ENCODE measurements at places on chromosomes 5 and 9.
A peak's percentile ranks its signal among the peaks of the same experiment; 100 is the strongest.

GRCh38 chr5:76162335-76162734 lies 79.2 kb downstream of the SV2C start:
- no peak for DNase-seq

DNA sequence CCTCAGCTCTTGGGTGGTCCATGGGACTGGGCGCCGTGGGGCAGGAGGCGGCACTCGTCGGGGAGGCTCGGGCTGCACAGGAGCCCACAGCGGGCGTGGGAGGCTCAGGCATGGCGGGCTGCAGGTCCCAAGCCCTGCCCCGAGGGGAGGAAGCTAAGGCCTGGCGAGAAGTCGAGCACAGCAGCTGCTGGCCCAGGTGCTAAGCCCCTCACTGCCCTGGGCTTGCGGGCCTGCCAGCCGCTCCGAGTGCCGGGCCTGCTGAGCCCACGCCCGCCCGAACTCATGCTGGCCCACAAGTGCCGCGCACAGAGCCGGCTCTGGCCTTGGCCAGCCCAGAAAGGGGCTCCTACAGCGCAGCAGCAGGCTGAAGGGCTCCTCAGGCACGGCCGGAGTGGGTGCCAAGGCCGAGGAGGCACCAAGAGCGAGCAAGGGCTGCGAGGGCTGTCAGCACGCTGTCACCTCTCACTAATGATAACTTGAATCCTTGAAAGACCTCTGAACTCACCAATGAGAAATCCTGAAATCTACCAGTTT lies 1506.8 kb upstream of the WWC1 start:
- no peak for DNase-seq

GRCh38 chr5:130541617-130542221 lies 623.3 kb downstream of the HINT1 start:
- DNase-seq, result peak; percentile 52

GRCh38 chr5:148482697-148483462 lies 99.1 kb downstream of the FBXO38 start:
- peak; percentile 36 for DNase-seq

GRCh38 chr5:59656351-59657254 lies 236.9 kb downstream of the PDE4D start:
- no peak for DNase-seq

- DNase-seq, result no peak
These were observed 291.2 kb downstream of the PRELID2 start for GRCh38 chr5:145543968-145544367.

DNA sequence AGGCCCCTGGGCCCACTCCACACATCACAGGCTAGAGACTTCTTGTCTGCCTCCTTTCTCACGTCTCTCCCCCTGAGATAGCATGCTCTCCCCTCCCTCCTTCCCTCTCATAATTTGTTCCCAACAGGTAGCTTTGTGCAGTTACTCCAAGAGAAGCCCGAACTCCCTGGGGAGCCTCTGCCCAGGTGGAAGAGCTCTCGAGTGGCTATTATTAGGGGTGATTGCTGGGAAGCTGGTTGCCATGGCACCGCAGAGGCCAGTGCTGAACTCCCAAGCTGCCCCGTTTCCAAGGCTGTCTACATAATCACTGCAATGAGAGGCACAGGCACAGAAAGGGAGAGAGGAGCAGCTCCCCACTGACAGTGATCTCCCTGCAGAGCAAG lies 104.7 kb upstream of the GPR151 start:
- no peak for DNase-seq

GRCh38 chr9:135615666-135616618 lies 23.4 kb downstream of the GLT6D1 start:
- DNase-seq, result no peak

DNA sequence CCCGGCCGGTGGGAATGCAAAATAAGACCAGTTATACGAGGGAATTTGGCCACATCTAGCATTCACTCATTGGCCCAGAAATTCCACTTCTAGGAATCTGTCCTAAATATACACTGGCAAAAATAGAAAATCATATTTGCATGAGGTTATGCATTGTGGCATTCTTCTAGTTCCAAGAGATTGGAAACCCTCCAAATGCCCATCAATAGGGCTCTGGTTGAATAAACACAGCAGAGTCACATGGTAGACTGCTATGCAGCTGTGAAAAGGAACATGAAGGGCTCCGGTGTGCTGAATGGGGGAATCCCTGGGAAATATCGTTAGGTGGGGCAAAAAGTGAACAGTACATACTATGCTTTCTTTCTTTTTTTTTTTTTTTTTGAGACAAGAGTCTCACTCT lies 36.8 kb downstream of the PTGES start:
- no peak for DNase-seq

- DNase-seq, result no peak
These were observed 28.1 kb upstream of the SYNPO start for GRCh38 chr5:150612405-150612804.

DNA sequence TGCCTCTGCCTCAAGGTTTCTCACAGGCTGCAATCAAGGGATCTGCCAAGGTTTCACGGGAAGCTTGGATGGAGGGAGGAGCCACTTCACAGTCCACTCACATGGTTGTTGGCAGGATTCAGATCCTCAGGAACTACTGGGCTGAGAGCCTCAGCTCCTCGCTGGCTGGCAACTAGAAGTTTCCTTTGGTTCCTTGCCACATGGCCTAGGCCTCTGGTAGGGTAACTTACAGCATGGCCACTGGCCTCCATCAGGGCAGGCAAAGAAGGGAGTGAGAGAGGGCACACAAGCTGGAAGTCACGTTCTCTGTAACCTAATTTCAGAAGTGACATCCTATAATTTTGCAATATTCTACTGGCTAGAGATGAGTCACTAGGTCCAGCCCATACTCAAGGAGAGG lies 32.2 kb downstream of the SPOCK1 start:
- no peak for DNase-seq

DNA sequence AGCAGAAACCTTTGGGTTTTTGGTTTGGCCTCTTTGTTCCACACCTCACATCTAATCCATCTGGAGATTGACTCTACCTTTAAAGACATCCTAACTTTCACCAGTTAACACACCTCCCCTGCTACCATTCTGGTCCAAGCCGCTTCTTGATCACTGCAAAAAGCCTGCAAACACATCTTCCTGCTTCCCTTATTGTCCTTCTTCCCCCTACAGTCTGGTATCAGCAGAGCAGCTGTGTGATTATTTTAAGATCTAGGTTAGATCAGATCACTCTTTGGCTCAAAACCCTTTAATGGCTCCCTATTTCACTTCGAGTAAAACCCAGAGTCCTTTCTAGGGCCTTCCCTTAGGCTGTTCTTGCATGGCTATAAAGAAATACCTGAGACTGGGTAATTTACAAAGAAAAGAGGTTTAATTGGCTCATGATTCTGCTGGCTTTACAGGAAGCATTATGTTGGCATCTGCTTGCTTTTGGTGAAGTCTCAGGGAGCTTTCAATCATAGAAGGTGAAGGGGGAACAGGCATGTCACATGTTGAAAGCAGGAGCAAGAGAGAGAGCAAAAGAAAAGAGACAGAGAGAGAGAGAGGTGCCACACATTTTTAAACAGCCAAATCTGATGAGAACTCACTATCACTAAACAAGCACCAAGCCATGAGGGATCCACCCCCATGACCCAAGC lies 1.5 kb upstream of the TEX10 start:
- no peak for DNase-seq

- no peak for DNase-seq
These were observed 67.7 kb upstream of the LMX1B start for GRCh38 chr9:126546036-126546435.

- no peak for DNase-seq
These were observed 16.2 kb downstream of the UHRF2 start for GRCh38 chr9:6428940-6429889.

GRCh38 chr5:28493456-28493855 lies 1455.1 kb upstream of the CDH9 start:
- no peak for DNase-seq

- DNase-seq, result no peak
These were observed 135.9 kb downstream of the GCNT1 start for GRCh38 chr9:76594764-76595424.

GRCh38 chr5:80288177-80288576 lies 31.6 kb upstream of the SPZ1 start:
- DNase-seq, result no peak
